ENCODE measurements at places on chromosomes 12 and 14.

DNA sequence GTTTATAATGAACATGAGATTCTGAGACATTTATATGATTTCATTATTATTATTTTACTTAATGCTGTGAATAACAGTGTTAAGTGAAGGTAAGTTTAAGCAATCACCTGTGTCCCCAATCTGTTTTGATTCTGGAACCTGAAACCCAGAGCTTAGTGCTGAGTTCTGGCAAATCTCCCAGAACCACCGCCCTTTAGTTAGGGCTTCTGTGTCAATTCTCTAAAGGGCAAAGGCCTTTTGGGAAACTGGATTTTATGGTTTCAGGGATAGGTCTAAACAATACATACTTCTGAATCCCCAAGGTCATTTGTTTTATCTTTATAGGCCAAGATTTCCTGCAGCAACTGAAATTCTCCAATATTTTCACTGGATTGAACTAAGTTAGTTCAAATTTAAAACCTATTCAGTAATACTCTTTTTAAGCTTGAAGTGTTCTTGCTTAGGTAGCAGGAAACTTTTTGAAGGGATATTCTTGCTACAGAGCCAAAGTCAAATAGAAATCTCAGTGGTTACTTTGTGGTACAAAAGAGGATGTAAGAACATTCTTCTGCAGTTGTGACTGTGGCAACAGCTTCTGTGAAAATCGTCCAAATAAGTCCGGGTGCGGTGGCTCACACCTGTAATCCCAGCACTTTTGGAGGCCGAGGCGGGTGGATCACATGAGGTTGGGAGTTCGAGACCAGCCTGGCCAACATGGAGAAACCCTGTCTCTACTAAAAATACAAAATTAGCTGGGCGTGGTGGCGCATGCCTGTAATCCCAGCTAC, 10.0 kb upstream of the PKP2 start:
- DNase-seq: no peak

DNA sequence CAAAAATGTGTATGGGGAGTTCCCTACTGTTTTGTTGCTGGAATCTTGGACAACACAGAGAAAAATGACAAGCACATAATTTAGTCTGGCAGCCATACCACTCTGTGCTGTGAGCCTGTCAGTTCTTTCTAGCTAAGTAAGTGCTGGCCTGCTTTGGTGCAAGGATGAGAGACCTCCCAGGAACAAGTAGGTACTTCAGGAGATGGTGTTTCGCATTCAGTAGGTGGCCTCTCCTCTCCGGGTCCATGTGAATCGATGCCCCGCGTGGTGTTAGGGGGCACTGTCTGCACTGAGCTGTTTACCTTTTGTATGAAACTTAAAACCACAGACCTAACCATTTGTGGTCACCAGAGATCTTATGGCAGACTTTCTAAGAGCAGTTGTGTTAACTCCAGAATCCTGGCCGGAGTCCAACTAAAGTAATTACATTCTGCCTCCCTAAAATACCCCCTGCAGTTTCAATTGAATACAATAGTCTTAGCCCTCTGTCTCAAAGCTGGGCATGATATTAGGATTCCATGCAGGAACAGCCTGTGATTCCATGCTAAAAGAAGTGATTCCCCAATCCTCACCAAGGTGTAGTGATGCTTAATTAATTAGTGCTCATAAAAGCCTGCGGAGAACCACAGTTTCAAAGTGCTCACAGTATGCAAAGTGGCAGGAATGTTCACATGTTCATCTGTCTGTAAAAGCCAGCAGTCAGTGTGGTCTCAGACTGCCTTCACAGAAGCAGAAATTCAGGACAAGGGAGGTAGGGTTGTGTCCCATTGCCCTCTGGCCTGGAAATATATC, 64.2 kb downstream of the LLPH start:
- no peak for DNase-seq

- DNase-seq: no peak
These were observed 1037.8 kb downstream of the TMEM121 start for GRCh38 chr14:106564058-106564643.

GRCh38 chr14:31965071-31965734, 111.9 kb upstream of the ARHGAP5 start:
- DNase-seq: no peak

DNA sequence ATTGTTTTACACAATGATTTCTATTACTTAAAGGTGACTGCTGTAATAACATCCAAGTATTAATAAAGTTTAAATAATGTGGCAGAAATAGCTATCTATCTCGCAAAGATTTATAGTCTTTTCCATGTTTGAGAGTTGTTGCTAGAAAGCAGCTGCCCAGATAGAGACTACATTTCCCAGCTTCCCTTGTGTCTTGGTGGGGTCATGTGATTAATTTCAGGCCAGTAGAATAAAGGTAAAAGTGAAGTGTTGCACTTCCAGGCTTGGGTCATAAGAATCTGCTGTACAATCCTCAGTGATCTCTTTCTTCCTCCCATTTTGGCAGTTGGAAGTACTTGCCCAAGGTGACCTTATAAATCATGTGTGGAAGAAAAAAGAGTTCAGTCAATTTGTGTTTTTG, 449.7 kb upstream of the USP15 start:
- no peak for DNase-seq

GRCh38 chr12:117235261-117235660, 45.0 kb upstream of the FBXO21 start:
- DNase-seq: no peak

GRCh38 chr12:32098112-32098511, 8.5 kb upstream of the BICD1 start:
- DNase-seq: no peak

DNA sequence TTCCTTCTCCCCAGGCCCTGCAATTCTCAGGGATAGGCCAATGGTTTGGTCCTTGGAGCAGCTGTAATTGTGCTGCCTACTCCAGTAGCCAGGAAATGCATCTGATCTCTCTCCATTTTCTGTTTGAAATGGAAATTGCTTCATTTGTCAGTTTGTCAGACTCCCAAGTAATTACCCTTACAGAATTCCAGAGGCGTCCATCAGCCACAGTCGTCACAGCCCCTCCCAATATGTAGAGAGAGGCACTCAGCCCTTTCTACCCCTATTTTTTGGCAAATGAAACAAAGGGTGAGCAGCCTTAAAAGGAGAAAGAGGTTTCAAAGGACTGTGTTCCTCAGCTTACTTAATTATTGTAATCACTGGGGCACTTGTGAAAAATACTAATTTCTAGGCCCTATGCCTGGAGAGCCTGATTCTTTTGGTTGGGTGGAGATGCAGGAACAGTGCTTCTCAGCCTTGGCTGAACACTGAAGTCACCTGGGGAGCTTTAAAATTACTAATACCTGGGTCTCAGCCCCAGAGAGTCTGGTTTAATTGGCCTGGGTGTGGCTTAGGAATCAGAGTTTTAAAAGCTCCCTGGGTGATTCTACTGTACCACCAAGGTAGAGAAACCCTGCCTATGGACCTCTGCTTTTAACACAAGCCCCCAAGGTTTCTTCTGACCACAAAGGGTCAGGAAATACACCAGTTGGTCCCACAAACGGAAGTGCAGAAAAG, 190.0 kb downstream of the EMP1 start:
- no peak for DNase-seq

- no peak for DNase-seq
These were observed 2.8 kb upstream of the TMEM52B start for GRCh38 chr12:10175846-10176636.

DNA sequence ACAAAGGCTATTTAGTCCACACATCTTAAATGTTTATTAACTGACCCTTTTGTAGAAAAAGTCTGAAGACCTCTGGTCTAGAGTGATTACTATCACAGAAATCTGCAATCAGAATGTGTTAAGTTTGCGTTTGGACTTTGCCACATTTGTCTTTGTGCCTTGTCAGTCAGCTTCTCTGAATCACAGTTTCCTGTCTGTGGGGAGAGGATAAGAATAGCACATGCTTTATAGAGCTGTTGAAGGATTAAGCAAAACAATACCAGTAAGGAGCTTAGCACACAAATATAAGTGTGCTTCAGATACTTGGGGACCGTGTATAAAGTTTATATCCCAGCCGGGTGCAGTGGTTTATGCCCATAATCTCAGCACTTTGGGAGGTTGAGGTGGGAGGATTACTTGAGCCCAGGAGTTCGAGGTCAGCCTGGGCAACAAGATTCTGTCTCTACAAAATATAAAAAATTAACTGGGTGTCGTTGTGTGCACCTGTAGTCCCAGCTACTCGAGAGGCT, 63.0 kb upstream of the BTG1 start:
- no peak for DNase-seq

Measured in hypothalamus (tissue), 51 donors.